ENCODE measurements at places on chromosomes 2 and 18. TPM values are rescaled to one million over a fixed set of nuclear protein-coding genes. Genes with fewer than 3 reads are reported as not detected.
A peak's percentile ranks its signal among the peaks of the same experiment; 100 is the strongest.

- H3K36me3 ChIP-seq = no peaks in the 10 kb centered on the region
- H3K4me1 ChIP-seq = peaks cover 53% of the 10 kb centered on the region
- H3K4me3 ChIP-seq = peak overlapping the region; percentile 69
- no peaks in the 10 kb centered on the region for H3K27me3 ChIP-seq
These were observed 84.7 kb downstream of the EHD3 start for GRCh38 chr2:31318361-31319336.

DNA sequence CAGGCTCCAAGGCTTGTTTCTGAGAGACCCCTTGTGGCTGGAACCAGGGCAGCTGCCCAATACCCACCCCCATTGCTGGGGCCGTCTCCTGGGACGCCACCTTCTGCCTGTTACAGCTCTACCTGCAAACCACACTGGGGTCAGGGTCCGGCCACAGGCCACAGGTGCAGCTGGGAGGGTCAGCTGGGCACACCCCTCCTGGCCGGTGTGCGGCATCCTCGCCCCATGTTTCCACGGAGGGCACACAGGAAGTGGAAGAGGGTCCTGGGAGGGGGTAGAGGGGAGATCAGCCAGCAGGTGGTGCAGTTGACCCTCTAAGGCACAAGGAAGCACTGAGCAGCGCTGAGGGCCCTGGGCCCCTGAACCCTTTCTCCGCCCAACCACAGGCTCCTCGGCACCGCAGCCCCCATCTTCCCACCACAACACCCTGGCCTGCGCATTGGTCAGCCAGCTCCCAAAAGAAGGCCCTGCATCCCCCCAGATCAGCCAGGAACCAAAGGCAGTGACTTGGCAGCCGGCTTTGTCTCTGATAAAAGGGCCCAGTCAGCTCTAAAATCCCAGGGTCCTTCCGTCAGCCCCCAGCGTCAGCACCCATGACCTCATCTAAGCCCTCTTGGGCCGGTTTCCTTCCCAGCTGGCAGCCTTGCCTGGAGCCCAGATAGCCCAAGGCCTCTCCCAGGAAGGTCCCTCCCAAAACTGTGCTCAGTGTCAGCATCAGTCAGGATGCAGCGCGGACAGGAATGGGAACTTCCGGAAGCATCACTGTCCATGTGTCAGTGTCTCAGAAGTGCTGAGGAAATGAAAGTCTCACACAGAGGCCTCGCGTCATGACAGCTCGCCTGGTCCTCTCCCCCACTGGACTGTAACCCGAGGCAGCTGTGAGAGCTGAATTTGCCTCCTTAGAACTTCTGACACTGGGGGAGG, 1.7 kb downstream of the ERFE start:
- peaks cover 37% of the 10 kb centered on the region for H3K27me3 ChIP-seq
- H3K4me3 ChIP-seq = peak overlapping the region; percentile 50
- H3K27ac ChIP-seq = no peak overlapping the region
- DNase-seq = no peak
- H3K36me3 ChIP-seq = peaks cover under 1% of the 10 kb centered on the region

Gene DNAJC5G
- polyA plus RNA-seq = not detected

Gene BABAM2
- 50.5 TPM for polyA plus RNA-seq

Gene OTOS
- not detected for polyA plus RNA-seq
